SK-N-SH (cell line): ENCODE measurements at places on chromosomes 11 and 22.

GRCh38 chr22:21803811-21804249 is 63.6 kb downstream of the MAPK1 start:
- DNase-seq = no peak

- DNase-seq = no peak
Observed at GRCh38 chr11:10526974-10527918, 13.7 kb downstream of the RNF141 start.

DNA sequence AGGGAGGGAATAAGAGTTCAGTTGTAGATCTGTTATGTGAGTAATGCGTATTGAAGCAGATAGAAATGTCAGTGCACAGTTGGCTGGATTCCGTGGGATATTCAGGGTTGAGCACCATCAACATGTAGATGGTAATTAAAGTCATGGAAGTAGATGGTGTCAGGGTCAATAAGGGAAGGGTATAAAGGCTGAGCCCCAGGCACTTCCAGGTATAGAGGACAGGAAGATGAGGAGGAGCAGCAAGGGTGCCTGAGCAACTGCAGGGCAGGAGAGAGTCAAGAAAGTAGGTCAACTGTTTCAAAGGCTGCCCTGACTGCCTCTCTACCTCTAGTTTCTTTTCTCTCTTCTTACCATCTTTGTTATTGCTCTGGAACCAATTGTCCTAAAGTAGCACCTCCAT is 85.9 kb downstream of the MICAL2 start:
- DNase-seq = no peak

GRCh38 chr11:134544095-134544815 is 132.2 kb upstream of the B3GAT1 start:
- DNase-seq = no peak

DNA sequence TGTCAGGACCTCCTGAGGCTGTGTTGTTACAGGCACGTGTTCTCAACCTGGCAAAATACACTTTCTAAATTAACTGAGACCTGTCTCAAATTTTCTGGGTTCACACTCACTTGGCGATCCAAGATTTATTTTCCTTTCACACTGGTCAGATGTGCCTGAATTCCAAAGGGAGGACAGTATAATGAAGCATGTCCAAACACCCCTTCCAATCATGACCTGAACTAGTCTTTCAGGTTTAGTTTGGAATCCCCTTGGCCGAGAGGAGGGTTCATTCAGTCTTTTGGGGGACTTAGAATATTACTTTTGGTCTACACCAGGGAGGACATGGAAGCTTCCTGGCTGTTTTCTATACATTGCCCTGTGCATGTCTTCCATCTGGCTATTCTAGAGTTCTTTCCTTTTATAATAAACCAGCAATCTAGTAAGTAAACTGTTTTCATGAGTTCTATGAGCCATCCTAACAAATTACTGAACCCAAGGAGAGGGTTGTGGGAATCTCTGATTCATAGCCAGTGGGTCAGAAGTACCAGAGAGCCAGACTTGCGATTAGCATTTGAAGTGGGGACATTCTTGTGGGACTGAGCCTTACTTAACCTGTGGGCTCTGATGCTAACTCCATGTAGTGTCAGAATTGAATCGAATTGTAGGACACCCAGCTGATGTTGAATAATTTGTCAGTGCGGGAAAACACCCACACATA is 14.8 kb upstream of the TMEM216 start:
- no peak for DNase-seq

GRCh38 chr11:74444173-74444826 is 23.0 kb downstream of the KCNE3 start:
- no peak for DNase-seq
